ENCODE measurements at places on chromosomes 1 and 21.

DNA sequence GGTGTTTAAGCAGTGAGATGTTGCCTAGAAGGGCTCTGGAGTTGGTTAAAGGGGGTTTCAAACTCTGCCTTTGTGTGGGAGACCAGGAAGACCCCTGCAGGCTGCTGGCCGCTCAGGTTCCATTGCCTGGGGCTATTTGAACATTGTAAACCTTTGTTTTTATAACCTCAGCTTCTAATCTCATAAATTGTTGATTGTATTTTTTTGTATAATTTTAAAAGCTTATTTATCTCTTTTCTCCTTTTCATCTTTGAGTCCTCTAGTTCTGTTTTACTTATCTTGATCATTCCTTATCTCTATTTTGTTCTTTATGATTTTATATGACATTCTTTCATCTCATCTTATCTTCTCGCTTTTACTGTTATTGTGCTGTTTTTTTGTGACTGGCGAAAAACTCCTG is 45.5 kb upstream of the SOX13 start:
- DNase-seq = no peak

DNA sequence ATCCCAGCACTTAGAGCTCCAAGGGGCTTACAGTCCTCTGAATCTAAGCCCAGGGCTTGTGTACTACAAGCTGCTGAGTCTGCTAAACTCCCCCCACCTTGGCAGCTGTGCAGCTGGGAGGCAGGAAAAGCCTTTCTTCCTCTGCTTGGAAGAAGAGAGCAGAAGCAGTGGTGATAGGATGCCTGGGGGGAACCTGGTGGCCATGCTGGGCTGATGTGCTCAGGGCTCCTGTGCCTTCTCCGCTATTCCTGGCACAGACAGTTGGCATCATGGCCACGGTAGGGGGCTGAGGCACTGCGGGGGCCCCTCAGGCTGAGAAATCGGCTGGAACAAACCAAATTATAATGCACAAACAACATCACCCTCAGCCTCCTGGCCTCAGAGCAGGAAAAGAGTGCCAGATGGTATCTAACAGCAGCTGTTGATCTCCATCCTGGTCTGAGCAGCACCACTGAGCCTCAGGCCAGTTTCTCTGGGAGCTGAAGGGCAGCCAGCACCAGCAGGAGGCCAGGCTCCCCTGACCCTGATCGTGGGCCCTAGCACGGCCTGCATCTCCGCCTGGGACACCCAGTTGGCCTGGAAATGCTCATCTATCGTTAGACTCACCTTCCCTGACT is 35.8 kb downstream of the ECE1 start:
- DNase-seq = peak; percentile 32

GRCh38 chr1:154578058-154578418 is 10.5 kb downstream of the CHRNB2 start:
- DNase-seq = no peak

DNA sequence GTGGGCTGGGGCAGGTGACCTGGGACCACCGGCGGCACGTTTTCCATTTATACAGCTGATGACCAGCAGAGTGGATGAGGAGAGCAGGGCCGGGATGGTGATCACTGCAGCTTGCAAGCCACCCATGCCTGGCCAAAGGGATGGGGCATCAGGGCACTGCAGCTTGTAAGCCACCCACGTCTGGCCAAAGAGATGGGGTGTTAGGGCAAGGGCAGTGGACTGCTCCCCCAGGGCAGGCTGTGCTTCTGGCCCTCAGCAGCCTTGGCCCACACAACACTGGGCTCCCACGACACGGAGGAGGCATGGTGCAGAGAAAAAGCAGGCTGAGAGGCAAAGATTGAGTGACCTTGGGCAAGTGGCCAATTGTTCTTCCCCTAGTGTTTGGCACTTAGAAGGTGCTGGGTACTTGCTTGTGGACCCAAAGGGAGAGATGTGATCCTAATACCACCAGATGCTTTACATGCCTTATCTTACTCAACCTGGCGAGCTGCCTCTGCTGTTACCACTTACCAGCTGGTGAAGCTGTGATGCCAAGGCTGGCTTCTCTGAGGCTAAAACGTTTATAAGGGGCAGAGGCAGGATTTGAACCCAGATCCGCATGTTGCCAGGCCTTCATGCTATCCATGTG is 48.3 kb downstream of the TRIM62 start:
- no peak for DNase-seq

DNA sequence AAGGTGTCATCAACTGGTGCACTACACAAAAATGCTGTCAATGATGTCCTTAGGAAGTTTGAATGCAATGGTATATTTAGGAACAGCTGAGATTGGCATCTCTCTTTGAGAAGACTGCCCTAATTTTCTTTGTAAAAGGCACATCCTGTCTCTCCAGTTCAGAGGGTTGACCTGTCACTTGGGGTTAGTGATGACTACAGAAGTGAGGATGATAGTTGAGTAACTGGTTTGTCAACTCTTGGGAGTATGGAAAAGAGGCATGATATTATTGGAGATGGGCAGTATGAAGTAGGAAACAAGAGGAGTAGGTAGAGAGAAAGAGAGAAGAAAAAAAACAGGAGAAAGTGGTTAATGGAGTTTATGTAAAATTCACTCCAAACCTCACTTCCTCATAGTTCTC is 40.4 kb upstream of the PIGC start:
- DNase-seq = no peak

GRCh38 chr1:174964261-174964971 is 35.3 kb upstream of the CACYBP start:
- DNase-seq = no peak

DNA sequence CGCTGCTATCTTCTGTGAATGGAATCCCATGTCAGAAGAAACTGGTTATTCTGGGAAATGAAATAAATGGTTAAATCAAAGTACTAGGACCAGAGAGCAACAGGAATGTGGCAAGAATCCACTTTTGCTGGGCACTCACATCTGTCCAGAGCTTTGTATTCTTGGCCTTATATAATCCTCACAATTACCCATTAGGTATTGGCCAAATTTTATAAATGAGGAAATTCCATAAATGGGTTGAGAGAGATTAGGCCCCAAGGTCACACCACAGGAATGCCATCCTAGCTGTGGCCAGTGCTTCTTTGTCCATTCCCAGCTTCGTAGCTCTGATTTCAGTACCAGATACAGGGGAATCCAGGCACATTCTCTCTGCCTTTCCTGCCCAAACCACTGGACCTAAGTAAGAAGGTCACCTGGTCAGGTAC is 76.1 kb upstream of the HOOK1 start:
- DNase-seq = no peak

DNA sequence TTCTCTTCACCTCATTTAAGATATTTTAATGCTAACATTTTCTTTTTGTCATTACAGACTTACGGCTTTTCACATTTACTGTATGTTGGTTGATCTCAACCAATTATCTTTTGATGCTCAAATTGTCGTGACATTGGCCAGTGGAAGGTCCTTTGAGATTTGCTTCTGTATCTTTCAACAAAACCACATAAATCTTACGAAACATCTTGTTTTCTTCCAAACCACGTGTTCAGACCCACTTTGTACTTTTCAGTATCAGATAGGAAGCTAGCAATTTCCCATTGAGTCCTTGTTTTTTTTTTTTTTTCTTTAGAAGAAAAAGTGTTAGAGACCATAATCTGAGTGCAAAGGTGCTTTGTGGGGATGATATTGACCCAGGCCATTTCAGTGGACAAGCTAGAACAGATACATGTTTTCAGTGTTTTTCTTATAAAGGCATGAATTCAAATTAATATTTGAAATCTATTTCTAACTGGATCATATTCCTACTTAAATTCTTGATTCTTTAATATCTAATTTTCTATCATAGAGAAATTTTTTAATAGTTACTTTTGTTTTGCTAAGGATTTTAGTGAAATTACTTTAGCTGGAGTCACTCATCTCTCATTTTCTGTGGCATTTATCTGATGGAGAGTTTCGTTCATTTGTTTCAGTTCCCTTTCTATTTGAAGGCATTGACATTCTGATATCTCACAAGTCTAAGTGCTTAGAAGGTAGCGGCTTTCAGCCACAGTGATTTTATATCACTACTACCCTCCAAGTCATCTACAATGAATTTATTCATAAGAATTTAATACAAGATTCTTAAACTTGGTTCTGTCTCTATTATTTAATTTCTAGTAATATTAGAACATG is 26.7 kb downstream of the ATG4C start:
- DNase-seq = no peak

DNA sequence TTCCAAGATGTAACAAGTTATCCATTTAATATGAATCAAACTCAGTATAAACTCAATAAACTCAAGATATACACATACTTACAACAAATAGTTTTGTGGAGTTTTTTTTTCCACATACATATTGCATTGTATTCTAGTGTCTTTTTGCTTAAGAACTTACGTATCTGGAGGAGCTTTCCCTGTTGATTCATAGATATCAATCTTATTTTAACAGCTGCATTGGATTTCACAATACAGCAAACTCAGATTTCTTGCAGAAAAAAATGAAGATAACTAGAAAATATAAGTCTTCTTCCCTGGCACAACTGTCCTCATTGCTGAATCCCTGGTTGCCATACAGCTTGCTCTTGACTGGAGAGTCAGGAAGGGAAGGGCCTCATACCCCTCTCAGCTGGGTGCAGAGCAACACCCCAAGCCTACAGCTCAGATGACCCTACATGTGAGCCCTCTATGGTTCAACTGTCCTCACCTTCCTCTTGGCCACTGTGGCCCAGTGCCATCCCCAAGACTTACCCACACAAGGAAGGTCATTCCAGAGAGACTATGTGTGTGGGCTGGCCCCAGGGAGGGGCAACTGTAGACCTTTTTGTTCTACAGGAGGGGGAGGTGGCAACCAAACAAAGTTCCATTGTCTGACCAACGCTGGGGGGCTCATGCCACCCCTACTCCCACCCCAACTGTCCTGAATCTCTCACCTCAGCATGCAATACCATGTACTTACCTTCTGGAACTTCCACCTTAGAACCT is 1.7 kb downstream of the MPZ start:
- DNase-seq = no peak

- no peak for DNase-seq
Measured at GRCh38 chr1:53409695-53410094, 49.5 kb upstream of the DMRTB1 start.

- DNase-seq = no peak
Measured at GRCh38 chr1:187566354-187566753, 737.6 kb downstream of the PLA2G4A start.

DNA sequence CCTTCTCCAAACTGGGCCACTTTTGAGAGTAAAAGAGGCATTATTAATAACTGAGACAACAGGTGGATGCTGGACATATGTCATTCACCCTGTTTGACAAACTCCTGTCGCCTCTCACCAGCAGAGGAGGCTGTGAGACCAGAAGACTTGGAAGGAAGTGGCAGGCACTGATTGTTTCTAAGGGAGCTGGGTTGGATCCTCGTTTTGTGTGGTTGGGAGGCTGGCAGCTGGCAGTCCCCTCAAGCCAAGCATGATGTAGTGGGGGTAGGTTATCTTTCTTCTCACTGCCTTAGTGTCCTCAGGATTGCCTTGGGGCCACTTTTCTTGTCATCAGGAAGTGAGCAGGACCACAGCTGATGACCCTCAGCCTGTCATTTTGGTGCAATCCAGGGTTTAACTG is 86.5 kb upstream of the KCNJ15 start:
- DNase-seq = peak; percentile 27

DNA sequence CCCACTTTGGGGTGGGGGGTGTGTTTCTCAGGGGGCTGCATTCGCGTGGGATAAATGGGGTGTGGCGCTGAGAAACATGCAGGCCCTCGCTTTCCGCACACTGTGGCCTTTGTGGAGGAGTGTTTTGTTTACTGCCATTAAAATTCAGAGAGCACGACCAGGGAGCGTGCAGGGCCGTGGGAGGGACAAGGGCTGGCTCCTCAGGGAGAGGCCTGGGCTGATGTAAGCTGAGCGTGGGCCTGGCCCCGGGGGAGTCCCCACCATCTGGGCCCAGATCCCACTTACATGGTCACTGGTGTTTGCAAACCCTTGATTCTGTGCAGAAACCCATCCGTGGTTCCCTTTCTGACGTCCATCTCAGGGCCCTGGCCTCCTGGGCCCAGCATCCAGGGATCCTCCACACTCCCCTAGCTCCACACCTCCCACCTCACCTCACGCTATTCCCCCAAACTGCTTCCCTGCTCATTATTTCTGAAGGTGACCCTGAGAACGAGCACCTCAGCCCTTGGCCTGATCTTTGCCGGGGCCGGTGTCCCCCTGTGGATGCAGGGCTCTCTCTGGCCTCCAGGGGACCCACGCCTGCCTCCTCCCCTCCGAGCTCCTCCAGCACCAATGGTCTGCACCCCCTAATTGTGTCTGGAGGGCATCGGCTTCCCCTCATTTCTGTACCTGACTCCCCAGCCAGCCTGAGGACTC is 92.5 kb upstream of the SIM2 start:
- DNase-seq = no peak

GRCh38 chr1:212305342-212305741 is 20.1 kb downstream of the PPP2R5A start:
- DNase-seq = no peak

DNA sequence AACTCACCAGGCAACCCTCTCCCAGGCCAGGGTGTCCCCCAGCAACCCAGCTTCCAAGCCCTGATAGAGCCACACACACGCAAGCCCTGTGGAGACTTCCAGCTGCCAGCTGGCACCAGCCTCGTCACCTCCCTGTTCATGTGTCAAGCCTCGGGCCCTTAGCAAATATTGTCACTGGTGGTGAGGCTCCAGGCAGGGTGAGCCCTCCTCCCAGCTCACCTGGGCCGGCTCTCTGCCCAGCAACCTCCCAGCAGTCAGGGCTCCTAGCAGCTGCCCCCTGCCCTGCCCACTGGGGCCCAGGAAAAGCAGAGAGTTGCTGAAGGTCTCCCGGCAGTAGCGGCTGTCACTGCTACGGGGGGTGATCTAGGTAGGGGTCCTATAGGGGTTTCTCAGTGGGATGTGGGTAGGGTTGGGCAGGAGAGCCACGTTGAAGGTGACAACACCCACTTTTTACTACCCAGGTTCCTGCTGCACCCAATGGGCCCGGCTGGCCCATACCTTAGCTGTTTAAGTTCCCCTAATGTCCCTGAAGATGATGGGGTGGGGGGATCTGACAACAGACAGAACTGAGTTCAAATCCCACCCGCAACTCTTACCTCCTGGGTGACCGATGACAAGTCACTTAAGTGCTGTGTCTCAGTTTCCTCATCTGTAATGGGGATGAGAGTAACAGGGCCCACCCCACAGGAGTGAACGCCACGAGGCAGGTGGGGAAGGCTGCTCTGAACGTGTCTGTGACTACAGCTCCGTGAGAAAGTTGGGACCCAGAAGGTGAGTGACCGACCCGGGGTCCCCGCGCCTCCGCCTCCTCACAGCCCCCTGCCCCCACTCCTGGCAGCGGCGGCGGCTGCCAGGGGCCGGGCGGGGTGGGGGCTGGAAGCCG is 678 bp downstream of the TTC39A start:
- peak; percentile 83 for DNase-seq

DNA sequence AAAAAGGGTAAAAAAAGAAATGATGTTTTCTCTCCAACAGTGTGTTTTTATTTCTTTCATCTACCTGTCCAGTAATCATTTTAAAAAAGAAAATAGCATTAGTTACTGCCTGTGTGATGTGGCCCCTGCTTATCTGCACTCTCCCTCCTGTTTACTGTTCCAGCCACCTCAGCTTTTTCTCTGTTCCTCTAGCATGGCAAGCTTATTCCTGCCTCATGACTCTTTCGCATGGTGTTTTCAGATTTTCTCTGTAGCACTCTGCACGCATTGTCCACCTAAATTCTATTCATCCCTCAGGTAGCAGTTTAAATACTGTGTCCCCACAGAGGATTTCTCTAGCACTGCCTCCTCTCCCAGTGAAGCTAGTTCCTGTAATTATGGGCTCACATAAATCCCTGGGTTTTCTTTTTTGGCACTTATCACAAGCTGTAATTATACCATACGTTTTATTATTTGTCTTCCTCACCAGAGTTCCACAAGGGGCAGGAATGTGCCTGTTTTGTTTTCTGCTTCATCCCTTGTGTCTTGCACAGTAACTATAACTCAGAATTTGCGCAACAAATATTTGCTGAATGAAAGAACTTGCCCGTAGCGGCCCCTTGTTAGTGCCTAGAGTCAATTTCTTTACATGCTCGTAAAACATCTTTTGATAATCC is 51.4 kb upstream of the LRIG2 start:
- no peak for DNase-seq
